A673 (cell line): ENCODE measurements at places on chromosomes 5 and 9.

DNA sequence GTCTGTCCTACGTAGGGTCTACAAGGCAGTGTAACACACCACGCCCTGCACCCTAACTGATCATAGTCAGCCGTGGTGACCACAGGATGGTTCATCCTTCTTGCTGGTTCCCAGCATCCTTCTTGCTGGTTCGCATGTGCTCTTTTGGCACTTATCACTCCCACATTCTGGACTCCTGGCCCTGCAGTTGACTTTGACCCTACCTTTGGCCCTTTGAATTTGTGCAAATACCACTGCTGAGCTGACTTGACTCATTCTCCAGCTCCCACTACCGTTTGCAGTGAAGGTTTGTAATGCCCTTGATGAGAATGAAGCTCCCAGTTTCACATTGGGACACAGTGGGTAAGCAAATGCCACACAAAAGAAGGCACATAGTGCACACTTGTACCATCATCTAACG, 33.8 kb downstream of the PALM2AKAP2 start:
- H3K4me3 ChIP-seq, result no peak overlapping the region
- DNase-seq, result no peak
- no peaks in the 10 kb centered on the region for H3K27me3 ChIP-seq

DNA sequence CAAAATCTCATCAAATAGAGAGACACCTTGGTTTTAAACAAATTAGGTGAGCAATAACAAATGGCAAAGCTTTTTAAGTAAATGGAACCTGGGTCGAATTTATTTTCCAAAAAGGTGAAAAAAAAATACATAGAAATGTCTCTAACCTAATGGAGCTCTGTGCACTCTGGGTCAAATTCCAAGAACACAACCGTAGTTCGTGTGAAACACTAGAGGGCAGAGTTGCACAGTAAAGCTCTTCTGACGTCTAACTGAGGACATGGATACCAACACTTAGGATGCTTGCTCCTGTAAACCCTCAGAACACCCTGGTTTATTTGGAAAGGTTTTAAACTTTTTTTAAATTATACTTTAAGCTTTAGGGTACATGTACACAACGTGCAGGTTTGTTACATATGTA, 18.9 kb downstream of the MARCHF11 start:
- H3K27ac ChIP-seq, result no peak overlapping the region
- H3K27me3 ChIP-seq, result peaks cover 4% of the 10 kb centered on the region
- H3K36me3 ChIP-seq, result no peaks in the 10 kb centered on the region
- H3K4me1 ChIP-seq, result no peaks in the 10 kb centered on the region
- peak; percentile 74 for DNase-seq
- no peak overlapping the region for H3K4me3 ChIP-seq

GRCh38 chr9:13020146-13021040, 245.6 kb downstream of the LURAP1L start:
- H3K4me3 ChIP-seq, result no peak overlapping the region
- no peak overlapping the region for H3K27ac ChIP-seq
- no peaks in the 10 kb centered on the region for H3K27me3 ChIP-seq
- DNase-seq, result no peak
- no peaks in the 10 kb centered on the region for H3K4me1 ChIP-seq
- H3K36me3 ChIP-seq, result no peaks in the 10 kb centered on the region

- no peak overlapping the region for H3K4me3 ChIP-seq
- DNase-seq, result no peak
- no peak overlapping the region for H3K27ac ChIP-seq
- no peaks in the 10 kb centered on the region for H3K27me3 ChIP-seq
- no peaks in the 10 kb centered on the region for H3K36me3 ChIP-seq
- H3K4me1 ChIP-seq, result peaks cover 10% of the 10 kb centered on the region
These were observed 172.0 kb downstream of the ROR2 start for GRCh38 chr9:91778031-91778430.

- no peak overlapping the region for H3K4me3 ChIP-seq
- H3K4me1 ChIP-seq, result peaks cover 7% of the 10 kb centered on the region
- no peak for DNase-seq
- H3K27ac ChIP-seq, result no peak overlapping the region
- H3K36me3 ChIP-seq, result peaks cover 4% of the 10 kb centered on the region
These were observed 1.9 kb downstream of the PCBD2 start for GRCh38 chr5:134906811-134907210.

GRCh38 chr5:95285409-95285755, 488 bp upstream of the MCTP1 start:
- peak; percentile 7 for DNase-seq
- no peak overlapping the region for H3K27ac ChIP-seq
- no peaks in the 10 kb centered on the region for H3K36me3 ChIP-seq
- H3K27me3 ChIP-seq, result peaks cover 74% of the 10 kb centered on the region
- peak overlapping the region; percentile 62 for H3K4me3 ChIP-seq

DNA sequence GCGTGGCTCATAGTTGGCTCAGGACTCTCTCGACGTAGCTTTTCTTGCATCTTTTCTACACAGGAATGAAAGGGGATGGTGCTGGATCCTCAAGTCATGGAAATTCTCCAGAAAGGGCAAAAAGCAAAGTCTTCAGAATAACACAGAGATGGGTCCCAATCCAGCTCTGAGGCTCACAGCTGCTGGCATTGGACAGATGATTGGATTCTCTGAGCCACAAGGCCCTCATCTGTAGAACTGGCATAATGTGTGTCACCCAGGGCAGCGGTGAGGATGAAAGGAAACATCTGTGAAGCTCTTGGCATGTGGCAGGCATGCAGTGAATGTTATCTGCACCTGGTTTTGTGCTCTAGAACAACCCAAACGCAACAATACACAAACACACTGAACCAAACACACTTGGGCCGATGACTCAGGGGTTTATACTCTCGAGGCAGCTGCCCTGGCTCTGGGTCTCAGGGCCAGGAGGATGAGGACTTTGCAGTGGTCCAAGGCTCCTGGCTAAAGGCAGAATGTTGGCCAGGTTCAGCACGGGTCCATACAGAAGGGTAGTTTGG, 64.0 kb upstream of the UBTD2 start:
- no peaks in the 10 kb centered on the region for H3K4me1 ChIP-seq
- no peak overlapping the region for H3K27ac ChIP-seq
- DNase-seq, result no peak
- no peak overlapping the region for H3K4me3 ChIP-seq
- no peaks in the 10 kb centered on the region for H3K36me3 ChIP-seq

DNA sequence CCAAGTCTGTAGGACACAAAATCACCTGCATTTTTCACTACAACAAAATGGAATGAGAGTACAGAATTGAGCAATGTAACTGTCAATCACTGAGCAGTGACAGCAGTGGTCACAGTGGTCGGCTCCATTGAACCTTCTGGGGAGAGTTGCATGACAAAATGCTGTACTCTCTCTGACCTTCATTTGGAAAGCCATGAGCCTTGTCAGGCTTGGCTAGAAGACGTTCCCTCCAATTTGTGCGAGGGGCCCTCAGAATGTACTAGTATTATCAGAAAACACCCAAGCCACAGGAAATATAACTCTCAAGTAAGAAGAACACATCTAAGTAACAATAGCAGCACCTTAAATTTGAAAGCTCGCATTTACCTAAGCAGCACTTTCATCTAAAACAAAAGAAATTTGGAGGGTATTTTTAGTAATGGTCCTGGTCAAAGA, 425.6 kb upstream of the MEF2C start:
- no peaks in the 10 kb centered on the region for H3K27me3 ChIP-seq
- no peaks in the 10 kb centered on the region for H3K4me1 ChIP-seq
- no peaks in the 10 kb centered on the region for H3K36me3 ChIP-seq
- no peak overlapping the region for H3K27ac ChIP-seq
- DNase-seq, result no peak

GRCh38 chr9:69443178-69443577, 118.2 kb downstream of the ENTREP1 start:
- H3K27ac ChIP-seq, result no peak overlapping the region
- DNase-seq, result no peak
- no peaks in the 10 kb centered on the region for H3K36me3 ChIP-seq
- peaks cover 13% of the 10 kb centered on the region for H3K27me3 ChIP-seq
- no peaks in the 10 kb centered on the region for H3K4me1 ChIP-seq
- H3K4me3 ChIP-seq, result no peak overlapping the region

- H3K4me3 ChIP-seq, result no peak overlapping the region
- H3K27ac ChIP-seq, result no peak overlapping the region
- no peaks in the 10 kb centered on the region for H3K36me3 ChIP-seq
- DNase-seq, result no peak
These were observed 56.6 kb downstream of the KCNN2 start for GRCh38 chr5:114418176-114419066.

- H3K36me3 ChIP-seq, result no peaks in the 10 kb centered on the region
- H3K4me3 ChIP-seq, result no peak overlapping the region
- no peak for DNase-seq
- no peaks in the 10 kb centered on the region for H3K4me1 ChIP-seq
- H3K27me3 ChIP-seq, result no peaks in the 10 kb centered on the region
These were observed 189.9 kb upstream of the VCAN start for GRCh38 chr5:83281658-83282057.

DNA sequence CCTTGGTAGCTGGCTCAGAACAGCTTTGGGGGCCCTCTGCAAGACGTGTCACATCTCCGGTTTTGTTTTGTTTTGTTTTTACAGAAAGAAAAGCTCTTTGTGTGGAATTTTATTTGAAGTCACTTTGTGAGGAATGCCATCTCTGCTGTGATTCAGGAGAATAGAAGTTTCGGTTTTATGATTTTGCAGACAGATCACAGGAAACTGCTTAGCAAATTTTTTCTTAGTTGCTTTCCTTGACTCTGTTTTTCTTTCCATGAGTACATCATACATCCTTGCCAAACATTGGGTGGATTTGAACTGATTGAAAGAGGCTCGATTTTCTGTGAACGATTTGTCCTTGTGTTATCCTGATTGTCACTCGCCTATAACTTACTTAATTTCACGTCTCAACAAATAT, 5.1 kb downstream of the SEMA5A start:
- H3K4me1 ChIP-seq, result peaks cover 11% of the 10 kb centered on the region
- no peak overlapping the region for H3K4me3 ChIP-seq
- H3K36me3 ChIP-seq, result no peaks in the 10 kb centered on the region
- no peak for DNase-seq
- H3K27me3 ChIP-seq, result peaks cover 18% of the 10 kb centered on the region

DNA sequence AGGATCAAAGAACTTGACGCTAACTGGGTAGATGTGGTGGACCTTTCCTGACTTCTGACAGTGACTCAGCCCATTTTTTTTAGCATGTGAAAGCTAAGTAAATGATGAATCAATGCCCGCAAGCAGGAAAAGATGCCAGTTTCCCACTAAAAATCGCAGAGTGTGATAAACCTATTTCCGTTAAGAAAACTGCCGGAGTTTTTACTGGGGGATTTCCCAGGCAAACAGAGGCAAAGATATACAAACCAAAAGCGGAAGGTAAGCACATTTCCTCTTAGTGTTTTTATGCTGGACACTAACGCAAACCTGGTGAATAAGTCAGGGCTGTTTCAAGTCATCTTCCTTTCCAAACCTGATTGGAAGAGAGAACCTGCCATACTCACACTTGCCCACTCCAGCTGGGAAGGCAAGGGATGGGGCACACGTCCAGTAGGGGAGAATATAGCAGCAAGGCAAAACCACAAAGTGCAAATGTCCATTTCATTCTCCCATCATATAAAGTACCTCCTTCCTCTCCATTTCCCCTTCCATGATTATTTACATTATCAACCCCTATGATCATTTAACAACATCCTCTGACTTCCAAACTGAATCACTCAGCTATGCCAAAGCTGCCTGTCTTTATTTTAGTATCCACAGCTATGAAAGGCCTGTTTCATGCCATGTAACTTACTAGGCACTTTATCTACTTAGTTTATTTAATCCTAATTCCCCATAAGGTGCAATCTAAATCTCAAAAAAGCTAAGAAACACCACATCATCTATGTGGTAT, 349.7 kb upstream of the RFX3 start:
- no peaks in the 10 kb centered on the region for H3K27me3 ChIP-seq
- H3K27ac ChIP-seq, result no peak overlapping the region
- no peaks in the 10 kb centered on the region for H3K36me3 ChIP-seq
- H3K4me1 ChIP-seq, result no peaks in the 10 kb centered on the region

DNA sequence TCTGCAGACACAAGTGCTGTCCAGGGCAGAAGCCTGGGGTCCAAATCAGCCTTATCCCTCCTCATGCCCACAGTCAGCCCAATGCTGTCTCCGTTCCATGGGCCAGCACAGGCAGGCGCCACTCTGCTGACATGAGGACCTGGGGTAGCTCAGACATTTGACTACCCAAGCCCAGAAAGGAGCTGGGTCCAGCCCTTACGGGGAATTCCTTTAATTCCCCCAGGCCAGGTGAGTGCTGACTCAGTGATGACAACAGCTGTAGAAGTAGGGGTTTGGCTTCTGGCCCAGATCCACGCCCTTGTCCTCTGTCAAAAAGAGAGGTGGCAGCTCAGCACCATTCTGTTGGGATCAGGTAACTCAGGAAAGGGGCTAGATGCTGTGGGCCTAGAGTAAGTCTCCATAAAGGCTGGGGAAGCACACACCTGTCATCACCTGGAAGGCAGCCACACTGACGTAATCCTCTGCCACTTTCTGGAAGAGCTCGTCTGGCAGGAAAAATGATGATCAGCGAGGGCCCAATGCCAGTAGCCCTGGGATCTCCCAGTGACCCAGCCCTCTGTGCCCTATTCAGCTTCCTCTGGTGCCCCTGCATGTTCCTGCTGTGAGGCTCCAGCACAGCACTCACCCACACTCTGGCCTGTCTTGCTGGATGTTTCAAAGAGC, 1.9 kb downstream of the RAB24 start:
- H3K36me3 ChIP-seq, result peaks cover 20% of the 10 kb centered on the region
- no peak for DNase-seq
- peaks cover 10% of the 10 kb centered on the region for H3K4me1 ChIP-seq
- no peak overlapping the region for H3K4me3 ChIP-seq
- H3K27me3 ChIP-seq, result no peaks in the 10 kb centered on the region

- DNase-seq, result no peak
- H3K4me1 ChIP-seq, result peaks cover 13% of the 10 kb centered on the region
- no peaks in the 10 kb centered on the region for H3K27me3 ChIP-seq
- H3K4me3 ChIP-seq, result no peak overlapping the region
- no peak overlapping the region for H3K27ac ChIP-seq
- no peaks in the 10 kb centered on the region for H3K36me3 ChIP-seq
These were observed 10.2 kb downstream of the MVB12B start for GRCh38 chr9:126336736-126337325.

GRCh38 chr9:118088090-118088489, 383.9 kb downstream of the TLR4 start:
- no peak overlapping the region for H3K27ac ChIP-seq
- DNase-seq, result no peak
- H3K4me1 ChIP-seq, result no peaks in the 10 kb centered on the region
- no peaks in the 10 kb centered on the region for H3K27me3 ChIP-seq

GRCh38 chr5:110951373-110951791, 120.1 kb upstream of the TSLP start:
- no peak overlapping the region for H3K27ac ChIP-seq
- no peaks in the 10 kb centered on the region for H3K4me1 ChIP-seq
- H3K4me3 ChIP-seq, result no peak overlapping the region

DNA sequence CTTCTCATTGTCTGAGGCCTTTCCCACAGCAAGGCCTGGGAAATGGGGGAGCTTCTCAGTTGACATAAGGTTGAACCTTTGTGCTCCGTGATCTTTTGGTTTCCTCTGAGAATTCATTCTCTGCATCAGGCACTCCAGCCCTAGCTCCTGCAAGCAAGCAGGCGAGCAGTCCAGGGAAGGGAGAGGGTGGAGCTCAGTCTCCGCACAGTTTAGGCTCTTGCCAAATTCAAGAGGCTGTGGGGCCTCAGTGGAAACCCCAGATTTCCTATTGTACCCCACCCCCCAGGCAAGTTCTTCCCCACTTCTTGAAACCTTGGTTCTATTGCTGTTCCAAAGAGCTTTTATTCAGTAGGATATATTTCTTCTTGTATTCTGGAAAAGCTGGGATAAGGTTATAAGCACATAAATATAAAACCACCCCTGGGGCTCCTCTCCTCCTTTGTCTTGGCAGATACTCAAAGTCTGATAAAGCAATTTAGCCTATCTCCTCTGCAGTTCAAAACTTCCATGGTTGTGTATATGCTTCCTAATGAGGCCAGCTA, 147.2 kb downstream of the PDZD2 start:
- H3K36me3 ChIP-seq, result no peaks in the 10 kb centered on the region
- no peaks in the 10 kb centered on the region for H3K27me3 ChIP-seq
- no peak overlapping the region for H3K4me3 ChIP-seq
- H3K4me1 ChIP-seq, result no peaks in the 10 kb centered on the region
- DNase-seq, result no peak
- H3K27ac ChIP-seq, result no peak overlapping the region
